ENCODE measurements at places on chromosomes 2 and 18.
A peak's percentile ranks its signal among the peaks of the same experiment; 100 is the strongest.

- DNase-seq, result no peak
Measured at GRCh38 chr18:3892152-3892551, 442.2 kb downstream of the TGIF1 start.

DNA sequence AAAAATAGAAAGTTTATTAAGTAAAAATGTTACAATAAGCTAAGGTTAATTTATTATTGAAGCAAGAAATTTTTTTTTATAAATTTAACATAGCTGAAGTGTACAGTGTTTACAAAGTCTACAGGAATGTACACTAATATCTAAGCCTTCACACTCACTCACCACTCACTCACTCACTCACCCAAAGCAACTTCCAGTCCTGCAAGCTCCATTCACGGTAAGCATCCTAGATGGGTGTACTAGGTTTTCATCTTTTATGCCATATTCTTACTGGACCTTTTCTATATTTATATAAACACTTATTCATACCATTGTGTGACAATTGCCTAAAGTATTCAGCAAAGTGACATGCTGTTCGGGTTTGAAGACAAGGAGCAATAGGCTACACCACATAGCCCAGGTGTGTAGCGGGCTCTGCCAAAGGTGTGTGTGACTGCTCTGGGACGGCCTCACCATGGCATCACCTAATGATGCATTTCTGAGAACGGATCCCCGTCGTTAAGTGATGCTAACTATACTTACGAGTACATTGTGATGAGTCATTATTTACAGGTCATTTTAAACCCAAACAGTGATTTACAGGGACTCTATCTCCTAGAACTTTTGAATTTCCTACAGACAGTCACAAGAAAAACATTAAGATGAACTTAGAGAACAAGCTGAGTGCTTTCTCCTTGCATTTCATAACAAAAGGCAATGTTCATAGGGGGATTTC lies 76.3 kb upstream of the ID2 start:
- no peak for DNase-seq

- no peak for DNase-seq
Measured at GRCh38 chr2:191049728-191050639, 36.0 kb upstream of the STAT1 start.

GRCh38 chr2:194087089-194087958 lies 1569.7 kb upstream of the SLC39A10 start:
- no peak for DNase-seq

DNA sequence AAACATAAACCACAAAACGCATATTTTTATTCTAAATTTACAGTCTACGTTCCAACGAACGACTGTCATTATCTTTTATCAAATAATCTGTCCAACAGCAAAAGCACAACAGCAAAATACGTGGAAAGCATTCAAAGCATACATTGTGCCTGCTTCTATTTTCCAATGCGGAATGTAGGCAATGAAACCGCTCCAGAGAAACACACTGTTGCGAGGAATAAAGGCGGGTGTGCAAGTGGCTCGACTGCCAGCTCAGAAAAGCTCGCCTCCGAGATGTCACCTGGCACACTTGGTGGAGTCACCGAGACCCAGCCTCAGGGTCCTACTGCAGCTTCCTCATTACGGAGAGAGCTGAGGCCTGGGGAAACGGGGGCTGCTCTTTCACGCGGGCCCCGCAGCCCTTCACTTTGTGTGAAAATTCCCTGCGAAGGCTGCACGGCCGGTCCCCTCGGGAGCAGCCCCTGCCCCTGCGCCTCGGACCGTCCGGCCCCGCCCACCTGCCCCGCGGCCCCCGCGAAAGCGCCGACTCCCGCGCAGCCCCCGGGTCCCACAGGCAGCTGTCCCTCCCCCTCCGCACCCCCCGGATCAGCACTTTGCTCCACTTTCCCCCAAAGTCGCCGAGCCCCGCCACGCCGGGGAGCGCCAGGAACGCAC lies 752 bp downstream of the MGAT4A start:
- DNase-seq, result peak; percentile 53

GRCh38 chr2:72965770-72966450 lies 48.6 kb downstream of the EMX1 start:
- DNase-seq, result no peak

DNA sequence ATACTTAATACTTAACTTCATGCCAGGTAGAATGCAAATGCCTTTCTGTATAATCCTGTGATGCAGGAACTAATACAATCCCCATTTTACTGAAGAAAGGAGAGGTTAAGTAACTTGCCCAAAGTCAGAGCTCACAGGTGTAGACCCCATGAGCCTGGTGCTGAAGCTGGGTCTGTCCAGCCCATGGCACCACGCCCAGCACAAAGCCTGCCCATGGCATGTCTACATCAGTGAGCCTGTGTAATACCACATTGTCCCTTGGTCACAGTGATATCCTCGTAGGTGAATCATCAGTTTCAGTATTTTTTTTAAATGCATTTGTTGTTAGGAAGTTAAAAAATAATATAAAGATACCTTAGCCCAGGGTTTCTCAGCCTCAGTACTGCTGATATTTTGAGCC lies 69.9 kb upstream of the MCFD2 start:
- DNase-seq, result no peak

GRCh38 chr2:42962508-42962953 lies 170.1 kb upstream of the HAAO start:
- DNase-seq, result peak; percentile 19

GRCh38 chr18:77161383-77161782 lies 28.8 kb upstream of the MBP start:
- no peak for DNase-seq

DNA sequence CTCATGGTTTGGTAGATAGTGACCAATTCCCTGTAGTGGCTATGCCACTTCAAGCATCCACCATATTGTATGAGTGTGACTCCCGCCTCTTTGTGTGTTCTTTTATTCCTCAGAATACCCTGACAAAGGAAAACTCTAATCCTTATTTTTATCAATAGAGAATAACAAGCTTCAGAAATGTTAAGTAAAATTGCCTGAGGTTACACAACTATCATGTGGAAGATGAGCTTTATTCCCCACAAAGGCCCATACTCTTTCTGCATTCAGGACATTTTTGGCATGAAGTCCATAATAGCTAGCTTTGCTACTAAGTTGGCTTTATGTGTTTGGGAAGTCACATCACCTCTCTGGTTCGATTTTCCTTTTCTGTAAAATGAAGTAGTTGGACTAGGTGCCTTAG lies 276.8 kb downstream of the PIK3C3 start:
- DNase-seq, result no peak

DNA sequence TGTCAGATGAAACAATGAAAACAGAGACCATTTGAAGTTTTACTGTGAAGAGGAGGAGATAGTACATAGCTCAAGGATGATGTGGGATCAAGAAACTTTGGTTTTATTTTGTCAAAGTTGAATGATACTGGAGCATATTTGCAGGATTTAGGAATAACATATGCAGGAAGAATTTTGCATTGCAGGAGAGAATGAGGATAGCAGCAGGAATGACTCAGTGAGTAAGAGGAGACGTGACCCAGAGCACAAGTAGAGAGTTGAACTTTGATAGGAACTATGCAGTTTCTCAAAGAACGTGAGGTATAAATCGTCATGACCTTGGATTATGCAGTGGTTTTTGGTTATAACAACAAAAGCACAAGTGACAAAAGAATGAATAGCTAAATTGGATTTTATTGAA lies 47.7 kb downstream of the MAPRE2 start:
- no peak for DNase-seq

- peak; percentile 11 for DNase-seq
Measured at GRCh38 chr2:179096090-179096489, 46.2 kb upstream of the CCDC141 start.

DNA sequence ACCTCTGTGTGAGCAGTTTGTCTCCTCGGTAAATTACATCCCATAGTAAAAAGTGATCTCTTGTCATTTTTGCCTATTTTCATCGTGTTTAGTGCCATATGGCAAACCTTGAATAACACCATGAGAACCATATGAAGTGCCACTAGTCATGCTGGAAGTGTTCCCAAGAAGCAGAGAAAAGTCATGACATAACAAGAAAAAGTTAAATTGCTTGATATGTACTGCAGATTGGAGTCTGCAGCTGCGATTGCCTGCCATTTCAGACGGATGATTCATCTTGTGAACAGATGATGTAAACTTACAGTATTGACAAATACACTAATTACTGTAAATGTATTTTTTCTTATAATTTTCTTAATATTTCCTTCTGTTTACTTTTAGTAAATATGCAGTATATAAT lies 846.7 kb downstream of the BCL11A start:
- no peak for DNase-seq

DNA sequence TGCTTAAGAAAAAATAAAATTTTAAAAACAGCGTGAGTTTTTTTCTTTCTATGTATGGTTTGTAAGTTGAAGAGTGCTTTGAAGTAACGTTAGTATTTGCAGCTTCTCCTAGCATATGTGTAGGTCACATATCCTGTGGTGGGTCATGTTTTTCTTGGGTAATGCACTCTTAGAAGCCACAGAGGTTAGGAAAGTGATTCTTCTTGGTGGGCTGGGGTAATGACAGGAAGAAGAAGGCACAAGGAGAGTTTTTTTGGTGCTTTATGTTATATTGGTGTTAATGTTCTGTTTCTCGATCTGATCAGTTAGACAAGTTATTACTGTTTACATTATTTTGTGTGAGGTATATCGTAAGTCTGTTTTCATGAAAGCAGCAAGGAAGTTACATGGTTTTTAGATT lies 109.0 kb downstream of the ICA1L start:
- DNase-seq, result no peak

DNA sequence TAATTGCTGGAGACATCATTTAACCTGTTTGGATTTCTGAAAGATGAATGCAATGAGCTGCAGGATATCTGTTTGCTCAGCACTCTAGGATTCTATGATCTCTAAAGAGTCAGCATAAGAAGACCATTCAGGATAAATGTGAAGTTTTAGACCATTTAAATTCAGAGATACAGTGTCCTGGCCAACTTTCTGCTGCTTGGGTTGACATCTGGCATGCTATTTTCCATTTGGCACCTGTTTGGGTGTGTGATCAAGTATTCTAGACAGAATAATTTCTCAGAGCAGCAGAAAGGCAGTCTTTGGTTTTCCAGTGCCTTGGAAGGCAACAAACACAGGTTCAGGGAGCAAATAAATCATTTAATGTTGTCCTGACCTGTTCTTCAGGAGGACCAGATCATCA lies 144.8 kb upstream of the NDUFV2 start:
- no peak for DNase-seq

DNA sequence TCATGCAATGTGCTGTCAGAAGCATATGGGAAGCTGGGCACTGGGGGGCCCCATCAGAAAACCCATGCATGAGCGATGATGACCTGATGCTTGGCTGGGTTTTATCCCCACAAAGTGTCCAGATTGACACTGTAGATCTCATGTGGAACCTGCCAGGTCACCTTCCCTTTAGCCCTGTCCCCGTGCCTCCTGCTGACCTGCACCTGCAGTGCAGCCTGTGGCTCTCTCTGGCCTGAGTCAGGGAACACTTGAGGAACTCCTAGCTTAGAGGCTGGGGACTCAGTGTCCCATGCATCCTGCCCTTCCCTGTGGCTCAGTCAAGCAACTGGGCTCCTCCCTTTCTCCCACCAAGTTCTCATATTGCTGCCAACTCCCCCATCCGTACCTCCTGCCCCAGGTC lies 57.7 kb downstream of the PDCL3 start:
- no peak for DNase-seq

GRCh38 chr18:14974576-14974975 lies 226.6 kb downstream of the ANKRD30B start:
- no peak for DNase-seq

DNA sequence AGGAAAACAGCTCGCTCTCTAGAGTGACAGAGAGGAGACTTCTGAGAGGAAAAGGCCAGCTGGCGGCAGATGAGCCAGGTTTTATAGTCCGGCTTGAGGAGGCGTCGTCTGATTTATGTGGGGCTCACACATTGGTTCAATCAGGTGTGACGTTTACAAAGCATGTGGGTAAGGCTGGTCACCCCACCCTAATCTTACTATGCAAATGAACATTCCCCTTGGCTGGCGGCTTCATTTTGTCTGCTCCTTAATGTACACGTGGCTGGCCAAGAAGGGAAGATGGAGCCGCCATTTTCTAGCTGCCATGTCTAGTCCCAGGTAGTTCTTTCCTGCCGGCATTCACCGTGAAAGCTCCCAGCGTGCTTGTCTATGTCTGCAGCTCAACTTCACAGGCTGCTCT lies 299.1 kb upstream of the SPRED2 start:
- DNase-seq, result no peak

GRCh38 chr2:24163186-24163585 lies 11.7 kb upstream of the FAM228A start:
- DNase-seq, result no peak

DNA sequence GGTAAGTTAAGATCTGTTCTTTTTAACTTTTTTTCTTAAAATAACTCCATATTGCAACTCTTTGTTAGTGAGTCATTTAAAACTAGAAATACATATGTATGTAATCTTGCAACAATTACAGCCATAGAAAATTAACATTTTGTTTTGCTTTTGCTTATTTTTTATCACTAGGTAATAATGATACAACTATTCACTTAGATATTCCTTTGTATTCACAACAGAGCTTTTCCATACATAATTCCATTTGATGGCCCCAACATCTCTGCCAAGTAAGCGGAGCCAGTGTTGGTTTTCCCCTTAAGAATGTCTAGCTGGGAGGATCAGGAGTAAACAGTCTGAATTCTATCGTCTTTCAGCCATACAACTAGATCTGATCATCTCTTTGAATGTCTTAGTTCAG lies 16.1 kb downstream of the SPP2 start:
- DNase-seq, result no peak

DNA sequence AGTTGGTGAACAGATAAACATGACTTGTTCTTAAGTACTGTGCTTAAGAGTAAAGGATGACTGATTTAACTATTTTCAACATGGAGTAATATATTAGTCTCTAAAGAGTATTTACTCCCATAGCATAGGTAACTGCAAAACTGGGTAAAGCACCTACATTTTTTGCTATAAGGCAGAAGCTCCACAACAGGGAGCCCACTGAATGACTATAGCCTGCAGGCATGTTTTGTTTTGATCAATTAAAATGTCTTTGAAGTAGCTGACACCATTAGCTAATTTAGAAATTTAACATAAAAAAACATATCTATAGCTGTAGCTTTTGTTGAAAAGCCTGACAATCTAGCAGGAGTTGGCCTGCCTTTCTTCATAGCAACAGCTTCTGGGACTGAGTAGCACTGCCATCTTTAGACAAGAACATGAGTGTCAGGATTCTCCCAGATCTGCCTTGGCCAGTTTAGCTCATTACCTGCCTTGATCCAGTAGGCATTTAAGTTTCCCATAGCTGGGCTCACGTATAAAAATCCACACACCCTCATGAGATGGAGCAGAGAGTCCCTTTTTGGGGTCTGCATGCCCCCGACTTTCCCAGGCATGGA lies 1935.1 kb upstream of the PIK3C3 start:
- DNase-seq, result no peak

- no peak for DNase-seq
Measured at GRCh38 chr2:226898897-226899296, 63.0 kb downstream of the RHBDD1 start.

Measured in activated gamma-delta T cell treated with Interleukin-2 at 50 U/mL for 16 hours (primary cell).